ENCODE measurements at places on chromosomes 12 and 14.

DNA sequence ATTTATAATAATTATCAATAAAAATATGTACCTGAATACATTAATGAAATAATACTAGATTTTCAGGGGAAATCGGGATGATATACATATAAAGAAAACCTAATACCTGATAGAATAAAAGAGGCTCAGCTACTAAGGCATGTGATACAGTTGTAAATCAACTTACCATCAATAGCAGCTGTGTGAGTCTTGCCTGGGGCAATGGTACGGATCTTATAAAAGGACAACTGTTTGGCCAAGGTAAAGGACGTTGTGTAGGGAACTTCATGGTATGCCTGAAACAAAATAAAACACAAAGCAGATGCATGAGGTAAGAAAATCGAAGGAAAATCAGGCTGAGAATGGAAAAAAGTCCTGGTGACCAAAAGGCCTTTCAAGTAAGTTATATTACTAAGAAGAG is 25.4 kb downstream of the NEK9 start:
- no peak for DNase-seq

GRCh38 chr12:101855976-101856375 is 21.4 kb upstream of the DRAM1 start:
- DNase-seq = no peak

DNA sequence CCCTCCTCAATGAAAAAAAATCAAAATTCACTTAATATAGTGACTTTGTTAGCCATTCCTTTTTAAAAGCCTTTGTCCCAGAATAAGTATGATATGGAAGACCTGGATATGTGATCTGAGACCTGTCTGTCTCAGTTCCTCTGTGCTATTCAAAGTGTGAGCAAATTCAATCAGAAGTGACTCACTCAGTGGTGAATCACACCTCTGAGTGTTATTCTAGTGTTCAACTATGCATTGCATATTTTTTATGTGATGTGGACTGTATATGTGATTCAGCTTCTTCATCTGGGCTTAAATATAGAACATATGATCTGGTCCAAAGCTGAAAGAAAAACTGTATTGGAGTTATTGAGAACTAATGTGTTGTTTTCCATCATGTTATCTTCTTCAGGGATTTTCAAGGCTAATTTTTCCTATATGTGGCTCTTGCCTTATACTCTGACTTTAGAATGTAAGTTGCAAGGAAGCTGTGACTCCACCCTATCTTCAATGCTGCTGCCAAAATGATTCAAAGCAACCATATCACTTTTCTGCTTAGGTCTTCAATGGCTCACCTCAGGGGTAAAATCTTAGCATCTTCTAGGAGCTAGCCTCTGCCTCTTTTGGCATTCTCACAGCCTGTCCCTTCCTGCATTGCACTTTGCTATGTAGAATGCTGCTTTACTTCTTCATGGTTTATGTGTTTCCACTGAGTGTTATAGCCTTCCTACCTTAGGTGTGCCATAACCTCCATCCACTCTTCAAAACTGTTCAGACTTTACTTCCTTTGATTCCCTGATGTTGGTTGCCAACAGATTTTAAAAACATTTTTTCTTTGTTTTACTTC is 169.8 kb downstream of the OTOGL start:
- DNase-seq = no peak

DNA sequence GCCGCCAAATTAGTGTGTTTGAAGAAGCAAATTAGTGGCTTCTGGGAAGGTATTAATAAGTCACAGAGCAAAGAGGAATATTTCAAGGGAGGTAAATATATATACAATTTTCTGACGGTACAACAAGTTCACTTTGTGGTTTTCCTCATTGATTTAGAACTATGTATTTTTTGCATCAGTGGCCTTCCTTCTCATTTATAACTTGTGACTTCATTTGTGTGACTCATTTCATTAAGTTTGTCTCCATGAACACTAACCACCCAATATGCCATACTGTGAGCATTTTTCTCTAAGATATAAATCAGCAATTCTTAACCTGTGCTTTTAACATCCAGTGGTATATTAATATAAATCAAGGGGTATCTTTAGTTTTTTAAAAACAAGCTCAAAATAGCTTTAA is 29.3 kb upstream of the ARHGAP5 start:
- DNase-seq = no peak

DNA sequence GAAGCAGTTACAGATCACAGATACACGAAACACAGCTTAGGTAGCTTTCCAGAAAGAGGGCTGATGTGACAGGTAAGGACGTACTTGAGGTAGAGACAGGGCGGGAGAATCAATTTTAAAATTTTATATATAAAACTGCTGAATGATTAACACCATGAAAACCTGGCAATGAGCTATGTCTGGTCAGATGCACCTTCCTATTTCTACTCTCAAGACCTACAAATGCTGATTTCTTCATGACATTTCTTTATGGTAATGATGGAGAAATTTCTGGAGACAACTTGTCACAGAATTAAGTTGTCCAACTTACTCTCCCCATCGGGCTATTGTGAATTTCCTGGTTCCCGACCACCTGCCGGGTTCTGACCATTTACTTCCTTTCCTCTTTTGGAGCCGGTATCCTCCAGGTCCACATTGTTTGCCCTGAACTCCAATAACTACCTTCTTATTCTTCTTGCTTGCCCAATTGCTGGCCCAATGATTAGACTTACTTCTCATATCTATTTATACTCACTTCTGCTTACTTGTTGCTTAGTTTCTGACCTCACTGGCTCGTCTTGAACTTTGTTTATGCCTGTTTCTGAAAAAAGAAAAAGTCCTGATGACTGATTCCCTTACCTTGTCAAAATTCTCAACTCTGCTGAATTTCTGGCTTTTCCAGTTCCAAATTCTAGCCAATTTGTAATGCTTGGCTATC is 12.8 kb upstream of the ATP2B1 start:
- peak; percentile 90 for DNase-seq

- DNase-seq = no peak
Measured at GRCh38 chr14:44712024-44712815, 205.1 kb upstream of the FSCB start.
